ENCODE measurements at places on chromosomes 13 and 19.

GRCh38 chr13:105990256-105990958 is 545.1 kb downstream of the EFNB2 start:
- no peak for DNase-seq

- no peak for DNase-seq
Observed at GRCh38 chr13:75635101-75635827, 866 bp upstream of the LMO7 start.

- DNase-seq = no peak
Observed at GRCh38 chr19:1633269-1633826, 19.1 kb downstream of the TCF3 start.

DNA sequence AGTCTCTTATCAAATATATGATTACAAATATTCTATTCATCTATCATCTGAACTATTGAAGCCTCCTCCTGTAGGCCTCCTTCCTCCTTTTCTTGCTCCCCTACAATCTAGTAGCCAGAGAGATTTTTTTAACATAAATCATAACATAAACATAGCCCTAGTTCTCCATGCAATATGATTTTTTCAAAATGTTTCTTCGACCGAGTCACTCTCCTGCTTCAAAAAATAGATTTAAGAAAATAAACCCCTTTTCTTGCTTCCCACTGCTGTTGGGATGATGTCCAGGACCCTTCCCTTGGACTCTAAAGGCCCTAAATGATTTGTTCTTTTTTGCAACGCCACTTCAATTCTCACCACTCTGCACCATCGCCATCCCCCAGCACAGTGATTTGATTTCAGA is 319.7 kb upstream of the TSHZ3 start:
- DNase-seq = no peak

GRCh38 chr13:75795274-75795673 is 159.1 kb downstream of the LMO7 start:
- DNase-seq = no peak

DNA sequence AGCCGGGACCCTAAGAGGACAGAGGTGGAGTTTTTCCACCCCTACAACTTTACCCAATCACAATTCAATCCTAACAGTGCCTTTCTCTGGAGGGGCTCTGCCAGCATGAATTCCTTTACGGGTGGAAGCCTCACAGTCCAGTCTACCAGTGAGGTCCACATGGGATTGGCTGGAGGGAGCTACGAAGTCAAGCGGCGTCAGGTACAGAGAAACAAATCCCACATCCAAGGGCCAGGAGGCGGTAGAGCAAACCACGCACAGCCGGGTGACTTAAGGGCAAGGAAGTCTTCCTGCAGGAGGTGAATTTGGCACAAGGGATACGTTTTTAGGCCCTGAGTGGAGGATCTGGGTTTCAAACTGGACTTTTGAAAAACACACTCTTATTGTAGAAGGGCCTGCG is 199.6 kb downstream of the UQCRFS1 start:
- DNase-seq = no peak

GRCh38 chr13:69980799-69981198 is 126.8 kb upstream of the ATXN8OS start:
- no peak for DNase-seq

- DNase-seq = no peak
Observed at GRCh38 chr13:108786456-108787200, 157.2 kb downstream of the MYO16 start.

- no peak for DNase-seq
Observed at GRCh38 chr19:3785938-3786824, at the start of gene MATK. TSS of gene MATK (minus strand) at chr19:3786381. CDS start at chr19:3785135, 1,246 bp downstream.

DNA sequence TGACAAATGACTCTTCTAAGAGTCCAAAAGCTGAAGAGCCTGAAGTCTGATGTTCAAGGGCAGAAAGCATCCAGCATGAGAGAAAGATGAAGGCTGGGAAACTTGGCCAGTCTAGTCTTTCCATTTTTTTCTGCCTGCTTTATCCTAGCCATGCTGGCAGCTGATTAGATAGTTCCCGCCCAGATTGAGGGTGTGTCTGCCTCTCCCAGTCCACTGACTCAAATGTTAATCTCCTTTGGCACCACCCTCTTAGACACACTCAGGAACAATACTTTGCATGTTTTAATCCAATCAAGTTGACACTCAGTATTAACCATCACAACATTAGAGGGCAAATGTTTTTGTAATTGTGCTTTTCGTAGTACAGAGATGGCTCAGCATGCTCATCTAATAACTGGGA is 267.5 kb upstream of the KLHL1 start:
- DNase-seq = no peak

GRCh38 chr13:29681864-29682263 is 86.4 kb upstream of the SLC7A1 start:
- DNase-seq = no peak
